Stimulated activated CD8-positive, alpha-beta memory T cell treated with anti-CD3 and anti-CD28 coated beads, Interleukin-2, amount 100 ng/mL, for 1 hour (primary cell): ENCODE measurements at places on chromosomes 7 and 10.

DNA sequence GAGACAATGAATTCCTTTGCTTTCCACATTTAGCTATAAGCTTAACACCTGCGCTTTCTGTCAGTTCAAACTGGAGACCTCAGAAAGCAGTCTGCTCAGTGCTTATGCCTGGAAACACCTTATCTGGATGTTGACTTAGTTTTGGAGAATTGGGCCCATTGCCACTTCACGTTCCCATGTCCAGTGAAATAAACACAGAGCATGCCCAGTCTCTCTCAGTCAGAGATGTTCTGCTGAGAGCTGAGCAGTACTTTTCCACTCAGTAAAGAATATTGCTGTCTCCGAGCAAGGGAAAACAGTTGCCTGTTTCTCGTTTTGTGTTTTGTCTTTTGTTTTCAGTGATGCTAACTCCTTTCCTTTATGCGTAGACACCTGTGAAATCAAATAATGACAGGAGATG, 83.2 kb upstream of the PRR15 start:
- no peak for DNase-seq

- no peak for DNase-seq
Measured at GRCh38 chr10:128528781-128529180, 402.6 kb upstream of the MKI67 start.

DNA sequence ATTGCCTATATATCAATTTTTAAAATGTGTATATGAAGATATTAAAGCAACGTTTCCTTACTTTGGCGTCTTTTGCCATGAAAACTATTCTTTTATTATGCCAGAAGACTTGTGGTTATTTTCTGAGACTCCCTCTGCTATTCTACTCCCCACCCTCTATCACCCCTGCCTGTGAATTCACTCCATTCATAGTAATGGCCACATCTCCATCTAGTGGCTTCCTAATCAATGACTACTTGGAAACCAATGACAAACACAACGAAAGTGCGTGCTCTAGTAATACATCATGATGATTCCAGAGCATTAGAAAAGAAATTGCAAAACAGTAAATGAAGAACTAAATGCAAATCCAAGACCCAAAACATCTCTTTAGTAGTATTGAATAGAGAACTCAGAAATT, 186.7 kb upstream of the HGF start:
- DNase-seq: no peak

DNA sequence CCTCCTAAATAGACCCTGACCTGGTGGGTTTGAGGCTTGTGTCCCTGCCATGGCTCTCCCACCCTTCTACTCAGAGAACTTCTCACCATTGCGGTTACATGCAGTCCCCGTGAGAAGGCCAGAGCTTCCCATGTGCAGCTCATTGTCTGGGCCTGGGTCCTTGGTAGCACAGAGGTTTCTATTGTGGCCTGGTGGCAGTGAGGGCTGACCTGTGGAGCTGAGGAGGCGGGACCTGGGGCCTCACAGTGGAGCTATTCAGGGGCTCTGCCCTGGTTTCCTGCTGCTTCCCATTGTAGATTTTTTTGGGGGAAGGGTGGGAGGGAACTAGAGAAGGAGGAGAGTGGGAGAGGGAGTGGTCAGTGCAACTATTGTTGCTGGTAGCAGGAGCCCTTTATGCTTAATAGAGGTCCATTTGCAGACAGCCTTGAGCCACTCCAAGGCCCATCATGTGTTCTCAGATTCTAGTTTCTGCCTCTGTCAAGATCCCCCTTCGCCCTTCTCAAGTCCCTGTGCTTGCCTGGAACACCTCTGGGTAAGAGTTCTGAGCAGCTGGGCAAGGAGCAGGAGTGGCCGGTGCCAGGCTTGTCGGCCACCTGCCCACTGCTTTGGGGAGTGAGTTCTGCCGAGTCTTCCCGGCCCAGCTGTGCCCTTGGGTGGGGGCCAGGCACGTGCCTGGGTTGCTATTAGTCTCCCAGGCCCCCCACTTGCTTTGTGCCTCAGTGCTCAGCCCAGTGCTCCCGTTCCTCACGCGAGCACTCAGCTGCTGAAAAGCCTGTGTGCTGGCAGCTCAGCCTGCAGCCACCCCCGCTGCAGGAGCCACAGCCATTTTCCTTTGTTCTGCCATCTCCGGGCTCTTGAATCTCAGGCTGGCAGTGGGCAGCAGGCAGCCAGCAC, 10.7 kb downstream of the TSPAN14 start:
- DNase-seq: no peak

DNA sequence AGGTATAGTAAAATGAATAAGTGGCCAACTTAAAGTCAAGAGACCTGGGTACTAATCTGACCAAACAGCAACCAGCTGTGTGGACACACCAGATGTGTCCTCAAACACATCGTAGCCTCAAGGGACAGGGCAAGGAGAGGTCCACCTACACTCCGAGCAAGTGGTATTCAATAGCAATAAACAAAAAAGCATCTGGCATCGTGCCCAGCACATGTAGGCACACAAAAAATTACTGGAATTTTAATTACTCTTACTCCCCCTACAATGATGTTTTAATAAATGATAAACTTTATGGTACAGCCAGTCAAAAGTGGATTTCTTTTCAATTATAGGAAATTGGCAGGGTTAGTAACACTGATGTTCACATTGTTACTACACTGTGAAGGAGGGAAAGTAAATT, 3.5 kb upstream of the RGS10 start:
- no peak for DNase-seq

DNA sequence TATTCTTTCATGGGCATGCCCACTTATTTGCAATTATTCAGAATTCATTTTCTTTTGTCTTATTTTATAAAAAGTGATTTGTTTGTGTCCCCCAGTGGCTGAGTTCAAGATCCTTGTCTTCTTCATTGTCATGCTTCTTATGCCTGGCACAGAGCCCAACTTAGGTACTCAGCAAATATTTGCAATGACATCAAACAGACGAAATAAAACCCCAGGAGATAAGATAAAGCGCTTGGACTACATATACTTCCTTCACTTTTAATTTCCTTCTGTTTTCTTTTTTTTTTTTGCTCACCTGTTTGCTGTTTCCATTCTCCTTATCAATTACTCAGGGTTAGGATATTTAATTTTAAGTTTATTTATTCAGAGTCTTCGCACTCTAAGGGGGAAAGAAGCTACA, 225.0 kb downstream of the SDHAF3 start:
- DNase-seq: no peak

- no peak for DNase-seq
Measured at GRCh38 chr10:340646-341045, 205.4 kb downstream of the ZMYND11 start.

DNA sequence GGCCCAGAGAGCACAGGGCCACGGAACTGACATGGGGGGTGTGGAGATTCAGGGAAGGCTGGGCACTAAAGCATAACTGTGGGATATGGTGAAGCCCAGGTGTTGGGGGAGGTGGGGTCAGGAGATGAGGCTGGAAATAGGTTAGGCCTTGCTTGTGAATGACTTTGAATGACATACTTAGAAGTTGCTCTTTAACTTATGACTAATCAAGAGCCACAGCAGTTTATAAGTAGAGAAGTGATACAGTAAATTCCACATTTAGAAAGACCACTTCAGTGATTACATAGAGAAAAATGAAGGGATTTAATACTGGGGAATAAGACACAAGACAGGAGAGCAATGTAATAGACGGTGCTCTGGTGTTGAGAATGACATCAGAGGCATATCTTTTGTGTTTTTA, 120.8 kb upstream of the SEC61G start:
- no peak for DNase-seq

- no peak for DNase-seq
Measured at GRCh38 chr10:58219875-58220274, 47.8 kb downstream of the IPMK start.

DNA sequence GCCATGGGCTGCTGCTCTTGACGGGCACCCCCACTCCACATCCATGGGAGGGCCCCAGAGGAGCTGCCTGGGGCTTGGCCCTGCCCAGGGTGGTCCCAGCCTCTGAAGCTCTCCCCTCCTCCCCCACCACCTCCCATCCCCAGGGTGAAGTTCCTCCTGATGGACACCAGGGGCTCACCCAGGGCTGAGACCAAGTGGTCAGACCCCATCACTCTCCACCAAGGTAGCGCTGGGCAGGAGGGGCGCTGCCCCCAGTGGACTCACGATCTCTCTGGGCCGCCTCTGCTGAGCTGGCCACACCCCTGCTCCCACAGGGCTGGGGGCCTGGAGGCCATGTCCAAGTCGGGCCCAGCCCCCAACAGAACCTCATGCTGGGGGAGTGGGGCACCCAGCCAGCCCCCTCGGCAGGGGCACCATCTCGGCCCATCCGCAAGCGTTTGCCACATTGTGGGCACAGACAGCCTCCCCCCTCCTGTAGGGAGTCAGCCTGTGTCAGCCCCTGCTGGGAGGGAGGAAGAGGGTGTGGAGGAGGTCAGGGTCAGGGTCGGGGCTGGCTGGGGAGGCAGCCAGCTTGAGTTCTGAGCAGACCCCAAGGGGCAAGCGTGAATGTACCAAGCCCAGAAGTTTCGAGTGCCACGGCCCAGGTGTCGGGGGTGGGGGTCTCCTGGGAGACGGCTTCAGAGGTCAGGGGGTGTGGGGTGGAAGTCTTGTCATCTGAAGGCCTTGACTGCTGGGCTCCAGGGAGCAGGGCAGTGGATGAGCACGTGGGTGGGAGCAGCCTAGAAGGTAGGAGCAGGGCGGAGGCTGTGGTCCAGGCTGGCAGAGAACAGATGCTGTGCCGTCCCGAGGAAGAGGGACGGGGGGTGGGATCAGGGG, 2.8 kb downstream of the UPK3B start:
- DNase-seq: no peak

GRCh38 chr10:24207781-24208611, 942 bp upstream of the KIAA1217 start:
- no peak for DNase-seq

GRCh38 chr10:123102673-123103072, 33.1 kb upstream of the HMX3 start:
- DNase-seq: no peak

DNA sequence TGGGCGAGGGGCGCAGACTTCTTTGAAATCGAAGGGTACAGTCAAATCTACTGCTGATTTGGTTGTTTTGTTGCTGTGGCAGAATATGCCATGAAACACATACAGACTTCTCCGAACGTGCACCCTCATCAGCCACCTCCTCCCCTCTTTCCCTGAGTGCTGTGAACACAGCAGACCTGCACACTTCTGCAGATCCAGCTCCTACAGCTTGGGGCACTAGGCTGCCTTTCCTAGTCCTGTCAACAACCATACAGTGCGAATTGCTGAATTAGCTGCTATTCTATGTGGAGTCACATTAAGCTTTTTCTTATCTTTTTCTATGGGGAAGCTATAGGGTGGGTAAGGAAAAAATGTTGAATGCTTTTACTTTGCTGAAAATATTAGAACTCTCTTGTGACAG, 57.5 kb downstream of the COL17A1 start:
- DNase-seq: no peak

- DNase-seq: no peak
Measured at GRCh38 chr7:98322331-98323270, 41.1 kb downstream of the BRI3 start.

DNA sequence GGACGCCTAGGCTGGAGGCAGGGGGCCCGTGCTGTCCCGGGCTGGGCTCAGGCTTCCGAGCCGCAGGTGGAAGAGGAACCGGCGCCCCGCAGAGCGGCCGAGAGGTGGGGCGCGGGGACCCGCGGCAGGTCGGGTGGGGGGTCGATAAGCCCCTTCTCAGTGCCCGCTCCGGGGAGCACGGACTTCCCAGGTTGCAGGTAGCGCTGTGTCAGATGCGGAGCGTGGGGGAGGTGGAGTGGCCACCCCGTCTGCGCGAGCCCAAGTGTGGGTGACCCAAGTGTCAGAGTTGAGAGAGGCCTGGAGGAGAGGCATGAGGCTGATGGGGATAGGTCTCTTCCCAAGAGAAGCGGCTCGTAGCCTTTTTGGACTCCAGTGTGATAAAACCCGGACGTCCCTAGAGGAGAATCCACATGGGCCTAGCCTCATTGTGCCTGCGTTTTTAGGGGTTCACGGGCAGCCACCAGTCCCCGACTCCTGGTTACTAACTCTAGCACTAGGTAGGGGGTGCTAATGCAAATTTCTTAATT, 580 bp downstream of the EEPD1 start:
- DNase-seq: no peak

GRCh38 chr10:43076876-43077420, at the start of gene RET:
Gene RET (plus strand): TSS chr10:43077069. CDS start chr10:43077259, 190 bp downstream.
- no peak for DNase-seq

GRCh38 chr7:117014099-117014656, 60.9 kb downstream of the ST7 start:
- DNase-seq: no peak

DNA sequence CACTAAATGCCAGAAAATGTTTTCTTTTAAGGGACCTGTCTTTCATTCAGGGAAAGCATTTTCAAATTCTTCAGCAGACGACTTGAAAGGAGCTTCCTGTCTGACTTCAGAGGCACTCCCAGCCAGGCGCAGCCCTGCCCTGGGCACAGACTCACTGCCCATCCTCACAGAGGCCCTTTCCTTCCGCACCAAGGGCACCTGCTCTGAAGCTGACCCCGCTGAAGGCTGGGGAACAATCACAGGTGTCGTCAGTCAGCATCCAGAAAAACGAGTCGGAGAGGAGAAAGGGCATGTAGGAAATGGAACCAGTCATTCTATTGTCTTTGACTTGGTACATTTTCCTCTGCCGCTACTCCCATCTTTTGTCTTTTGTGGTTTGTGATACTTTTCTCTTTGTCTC, 125.3 kb upstream of the PARD3 start:
- no peak for DNase-seq

DNA sequence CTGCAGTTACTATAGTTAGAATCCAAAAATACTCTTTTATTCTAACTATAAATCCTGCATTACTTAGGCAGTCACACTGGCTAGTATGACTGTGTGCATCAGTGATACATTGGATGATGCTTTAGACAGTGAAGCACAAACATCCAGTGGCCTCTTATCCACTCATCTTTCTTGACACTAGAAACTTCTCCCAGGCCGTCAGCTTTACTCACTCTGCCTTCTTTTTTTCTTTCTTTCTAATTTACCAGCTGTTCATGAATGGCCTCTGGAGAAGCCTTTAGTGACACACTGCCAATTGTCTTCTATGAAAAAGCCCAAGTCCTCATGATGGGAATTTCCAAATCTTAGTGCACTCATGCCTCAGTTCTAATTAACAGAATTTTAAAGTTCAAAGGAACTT, 26.2 kb upstream of the C10orf90 start:
- DNase-seq: no peak

GRCh38 chr10:110471566-110472139, 26.1 kb upstream of the DUSP5 start:
- no peak for DNase-seq

- DNase-seq: no peak
Measured at GRCh38 chr7:144653449-144653848, 182.4 kb downstream of the TPK1 start.

DNA sequence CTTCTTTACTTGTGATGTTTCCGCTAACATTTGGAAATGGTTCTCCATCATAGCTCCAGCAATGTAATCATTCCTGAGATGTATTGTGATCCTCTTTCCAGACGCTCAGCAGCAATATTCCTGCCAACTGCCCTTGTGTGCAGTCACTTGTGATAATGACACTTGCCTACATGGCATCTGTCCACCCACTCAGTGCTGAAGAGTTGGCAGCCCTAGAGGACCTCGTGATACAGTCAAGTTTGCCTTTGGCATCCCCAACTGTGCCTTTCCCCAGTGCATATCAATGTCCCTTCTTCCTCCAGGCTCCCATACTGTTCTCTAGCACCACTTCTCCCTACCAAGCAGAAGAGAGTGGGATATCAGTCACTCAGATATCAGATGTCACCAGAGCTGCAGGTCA, 64.9 kb downstream of the MYOF start:
- DNase-seq: no peak

- no peak for DNase-seq
Measured at GRCh38 chr10:61941202-61941681, 39.7 kb downstream of the ARID5B start.

- no peak for DNase-seq
Measured at GRCh38 chr10:7410301-7410861, 453 bp downstream of the SFMBT2 start.

- DNase-seq: no peak
Measured at GRCh38 chr7:5436003-5436678, 12.5 kb upstream of the TNRC18 start.
